ENCODE measurements at places on chromosomes 4 and X. TPM values are rescaled to one million over a fixed set of nuclear protein-coding genes. Genes with fewer than 3 reads are reported as not detected.

- no peak for DNase-seq
Measured at GRCh38 chr4:37891260-37892159, 626 bp downstream of the TBC1D1 start.

GRCh38 chr4:38728631-38729141 is 54.1 kb downstream of the TLR10 start:
- DNase-seq, result no peak

DNA sequence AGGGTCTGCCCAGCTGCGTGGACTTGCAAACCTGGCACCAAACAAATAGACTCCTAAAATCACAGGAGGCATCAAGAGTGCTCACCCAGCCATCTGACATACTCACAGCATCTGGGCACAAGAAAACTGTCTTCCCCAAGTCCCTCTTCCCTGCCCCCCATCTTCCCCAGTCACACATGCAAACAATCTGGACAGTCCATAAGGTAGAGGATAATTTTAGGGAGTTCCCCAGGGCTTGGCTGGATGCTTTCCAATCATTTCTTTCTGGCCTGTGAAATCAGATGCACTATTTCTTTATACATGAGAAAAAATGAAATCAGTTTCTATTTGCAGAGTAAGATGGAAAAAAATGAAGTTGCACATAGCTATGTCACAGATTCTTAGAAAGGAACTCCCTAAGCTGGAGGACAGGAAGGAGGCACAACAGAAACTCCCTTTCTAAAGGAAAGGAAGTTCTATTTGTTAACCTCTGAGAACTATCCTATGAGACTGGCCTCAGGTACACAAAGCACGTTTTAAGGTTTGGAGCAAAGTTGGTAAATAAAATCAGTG is 342.3 kb downstream of the HNRNPD start:
- DNase-seq, result no peak

- no peak for DNase-seq
Measured at GRCh38 chr4:40990899-40991265, 223.5 kb downstream of the APBB2 start.

TCEAL2 gene
- not detected for total RNA-seq

All from Right ventricle myocardium inferior (tissue), 1 donor.